ENCODE measurements at places on chromosomes 13 and 19. TPM values are rescaled to one million over a fixed set of nuclear protein-coding genes. Genes with fewer than 3 reads are reported as not detected.
A peak's percentile ranks its signal among the peaks of the same experiment; 100 is the strongest.

DNA sequence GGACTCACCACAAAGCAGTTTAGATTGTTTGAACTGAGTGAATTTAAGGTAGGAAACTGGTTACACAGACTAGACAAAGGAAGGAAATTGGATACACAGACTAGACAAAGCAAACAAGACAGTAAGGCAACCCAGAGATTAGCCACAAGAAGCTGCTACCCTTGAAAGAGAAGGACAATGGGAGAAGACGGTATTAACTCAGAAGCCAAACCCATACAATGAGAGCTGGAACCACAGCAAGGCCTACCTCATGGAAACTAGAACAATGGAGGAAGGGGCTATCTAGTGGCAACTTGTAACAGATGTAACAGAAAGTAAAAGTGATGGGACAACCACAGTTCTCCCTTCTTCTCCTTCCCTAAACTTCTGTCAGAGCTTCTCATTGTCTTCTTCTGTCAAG is 410.9 kb upstream of the SPRY2 start:
- no peaks in the 10 kb centered on the region for H3K27me3 ChIP-seq
- no peak overlapping the region for H3K27ac ChIP-seq
- no peak for DNase-seq
- H3K4me3 ChIP-seq: no peak overlapping the region

DNA sequence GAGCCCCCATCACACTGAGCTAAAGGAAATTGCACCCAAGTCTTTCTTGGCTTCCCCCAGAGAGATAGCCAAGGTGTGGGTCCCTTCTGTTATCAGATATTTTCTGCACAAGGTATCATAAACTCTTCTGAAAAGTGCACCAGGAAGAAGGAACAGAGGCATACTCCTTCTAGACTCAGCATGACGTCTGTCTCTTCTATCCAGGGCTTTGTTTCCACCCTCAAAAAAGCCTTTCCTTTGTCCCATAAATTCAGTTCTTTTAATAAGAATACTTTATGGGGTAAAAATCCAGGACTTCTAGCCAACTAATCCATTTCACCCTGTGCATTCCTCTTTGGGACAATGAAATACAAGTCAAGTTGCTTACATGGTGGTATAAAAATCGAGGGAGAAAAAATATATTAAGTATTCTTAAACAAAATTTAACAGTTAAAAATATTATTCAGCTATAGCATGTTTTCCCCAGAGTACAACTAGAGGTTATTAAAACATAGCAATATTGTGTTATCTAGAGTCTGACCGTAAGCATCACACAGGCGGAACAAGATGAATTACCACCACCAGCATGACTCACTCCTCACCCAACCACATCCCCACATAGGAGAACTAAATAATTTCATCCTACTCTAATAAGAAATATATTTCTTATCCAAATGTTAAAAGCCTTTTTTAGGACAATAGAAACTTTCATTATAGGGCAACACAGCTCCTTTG is 79.9 kb upstream of the GPC6 start:
- H3K27ac ChIP-seq: no peak overlapping the region
- no peaks in the 10 kb centered on the region for H3K36me3 ChIP-seq
- no peaks in the 10 kb centered on the region for H3K4me1 ChIP-seq

- H3K4me3 ChIP-seq: peak overlapping the region; percentile 5
- H3K4me1 ChIP-seq: peaks cover 56% of the 10 kb centered on the region
- peaks cover 1% of the 10 kb centered on the region for H3K36me3 ChIP-seq
Observed at GRCh38 chr13:23321535-23322241, 111.8 kb downstream of the SACS start.

DNA sequence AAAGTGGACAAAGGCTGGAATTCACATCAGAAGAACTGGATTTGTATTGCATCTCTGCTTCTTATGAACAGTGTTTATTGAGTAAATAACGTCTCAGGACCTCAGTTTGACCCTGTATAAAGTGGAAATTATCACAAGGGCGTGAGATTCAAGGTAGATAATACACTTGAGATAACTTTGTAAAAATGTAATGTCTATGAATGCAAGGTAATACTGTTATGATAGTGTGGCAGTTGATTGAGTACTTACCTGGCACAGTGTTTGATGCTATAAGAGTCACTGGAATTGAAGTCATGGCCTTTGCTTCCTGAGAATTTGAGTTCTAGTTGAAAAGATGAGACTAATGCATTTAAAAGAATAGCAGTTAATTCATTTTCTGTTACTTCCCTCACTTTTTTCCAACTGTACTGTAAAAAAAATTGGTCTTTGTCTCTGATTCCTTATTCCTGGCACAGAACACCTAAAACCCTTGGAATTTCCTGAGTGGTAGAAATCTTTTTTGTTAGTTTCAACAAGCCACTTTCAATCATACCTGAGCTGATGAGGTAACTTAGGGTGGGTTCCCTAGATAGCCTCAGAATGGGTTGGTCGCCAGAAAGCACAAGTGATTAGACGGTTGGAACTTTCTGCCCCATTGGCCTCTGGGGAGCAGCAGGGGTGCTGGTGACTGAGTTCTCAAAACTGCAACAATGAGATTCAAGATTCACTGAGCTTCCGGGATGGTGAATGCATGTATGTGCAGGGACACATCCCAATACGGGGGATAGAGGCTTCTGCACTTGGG is 6.4 kb upstream of the XPO4 start:
- H3K4me3 ChIP-seq: no peak overlapping the region
- no peaks in the 10 kb centered on the region for H3K36me3 ChIP-seq

GRCh38 chr19:48540110-48540509 is 11.9 kb upstream of the SULT2B1 start:
- H3K27me3 ChIP-seq: no peaks in the 10 kb centered on the region
- no peak overlapping the region for H3K27ac ChIP-seq
- no peaks in the 10 kb centered on the region for H3K36me3 ChIP-seq
- DNase-seq: no peak
- no peaks in the 10 kb centered on the region for H3K4me1 ChIP-seq

DNA sequence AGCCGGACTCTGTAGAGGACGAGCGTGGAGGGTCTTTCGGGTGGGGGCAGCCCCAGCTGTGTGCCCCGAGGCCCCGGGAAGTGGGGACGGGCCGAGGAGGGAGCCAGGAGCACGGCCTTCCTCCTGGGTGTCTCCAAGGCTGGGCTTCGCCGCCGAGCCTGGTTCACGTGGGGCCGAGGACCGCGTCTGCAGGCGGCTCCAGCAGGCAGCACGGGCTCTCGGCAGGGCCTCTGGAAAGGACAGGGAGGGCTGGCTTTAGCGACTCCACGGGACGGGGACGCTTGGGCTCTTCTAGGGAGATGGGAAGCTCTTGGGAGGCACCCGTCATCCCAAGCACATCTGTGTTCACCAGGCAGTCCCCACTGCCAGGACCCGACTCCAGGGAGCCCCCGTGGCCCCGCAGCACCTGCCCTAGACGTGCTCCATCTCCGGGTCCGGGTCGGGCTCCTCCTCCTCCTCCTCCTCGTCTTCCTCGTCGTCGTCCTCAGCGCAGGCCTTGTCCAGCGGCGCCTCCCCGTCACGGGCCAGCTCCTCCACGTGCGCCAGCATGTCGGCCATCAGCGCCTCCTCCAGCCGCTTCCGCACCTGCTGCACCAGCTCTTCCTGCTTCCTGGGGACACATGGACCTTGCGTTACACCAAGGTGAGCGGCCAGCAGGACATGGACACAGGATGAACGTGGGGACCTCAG is 9.9 kb upstream of the MEX3D start:
- no peaks in the 10 kb centered on the region for H3K4me1 ChIP-seq
- no peaks in the 10 kb centered on the region for H3K27me3 ChIP-seq
- H3K4me3 ChIP-seq: no peak overlapping the region

GRCh38 chr13:23105051-23105450 is 75.7 kb upstream of the SGCG start:
- no peak overlapping the region for H3K27ac ChIP-seq
- no peak for DNase-seq
- H3K36me3 ChIP-seq: no peaks in the 10 kb centered on the region
- no peaks in the 10 kb centered on the region for H3K4me1 ChIP-seq
- H3K27me3 ChIP-seq: no peaks in the 10 kb centered on the region

- no peaks in the 10 kb centered on the region for H3K36me3 ChIP-seq
- H3K27ac ChIP-seq: no peak overlapping the region
- no peaks in the 10 kb centered on the region for H3K27me3 ChIP-seq
- no peaks in the 10 kb centered on the region for H3K4me1 ChIP-seq
Observed at GRCh38 chr13:88802886-88803285, 1131.7 kb downstream of the SLITRK5 start.

GRCh38 chr19:13796301-13797057 is 1.2 kb downstream of the ZSWIM4 start:
- H3K27ac ChIP-seq: peak overlapping the region; percentile 88
- peaks cover 6% of the 10 kb centered on the region for H3K36me3 ChIP-seq
- H3K4me3 ChIP-seq: peak overlapping the region; percentile 88
- no peaks in the 10 kb centered on the region for H3K27me3 ChIP-seq

DNA sequence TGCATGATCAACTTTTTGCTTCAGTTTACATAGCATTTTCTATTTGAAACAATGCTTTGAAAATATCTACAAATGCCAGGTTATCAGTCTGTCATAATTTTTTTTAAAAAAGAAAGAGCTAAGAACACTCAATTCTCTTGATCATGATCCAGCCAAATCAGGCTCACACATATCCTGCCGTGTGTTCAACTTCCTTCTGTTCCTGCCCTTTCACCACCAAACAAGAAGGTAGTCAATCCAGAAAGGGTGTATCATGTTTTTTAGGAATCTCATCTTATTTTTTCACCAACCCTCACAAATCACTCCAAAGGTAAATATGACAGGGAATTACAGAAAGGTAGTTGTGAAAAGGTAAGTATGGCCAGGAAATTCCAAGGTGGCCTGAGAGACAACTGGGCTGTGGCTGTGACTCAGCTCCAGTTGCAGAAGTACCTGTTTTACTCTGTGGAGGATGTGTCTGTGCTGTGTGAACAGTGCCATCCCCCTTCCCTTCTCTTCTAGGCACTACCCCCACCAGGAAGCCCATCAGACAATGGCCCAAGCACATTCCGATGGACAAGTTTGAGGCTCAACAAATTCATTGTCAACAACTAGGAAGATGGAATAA is 138.8 kb upstream of the GJB6 start:
- DNase-seq: no peak
- H3K36me3 ChIP-seq: no peaks in the 10 kb centered on the region
- no peaks in the 10 kb centered on the region for H3K4me1 ChIP-seq

GRCh38 chr13:38899571-38899970 is 91.1 kb downstream of the STOML3 start:
- peaks cover 2% of the 10 kb centered on the region for H3K27me3 ChIP-seq
- no peak overlapping the region for H3K4me3 ChIP-seq
- H3K36me3 ChIP-seq: no peaks in the 10 kb centered on the region

- no peak overlapping the region for H3K27ac ChIP-seq
- peaks cover 11% of the 10 kb centered on the region for H3K4me1 ChIP-seq
- H3K27me3 ChIP-seq: peaks cover 7% of the 10 kb centered on the region
- no peaks in the 10 kb centered on the region for H3K36me3 ChIP-seq
- no peak overlapping the region for H3K4me3 ChIP-seq
Observed at GRCh38 chr13:39918620-39919236, 263.3 kb downstream of the COG6 start.

- no peak overlapping the region for H3K4me3 ChIP-seq
- H3K4me1 ChIP-seq: no peaks in the 10 kb centered on the region
- peaks cover 27% of the 10 kb centered on the region for H3K36me3 ChIP-seq
- H3K27me3 ChIP-seq: no peaks in the 10 kb centered on the region
- no peak overlapping the region for H3K27ac ChIP-seq
Observed at GRCh38 chr19:40322271-40322610, 26.0 kb downstream of the C19orf47 start.

DNA sequence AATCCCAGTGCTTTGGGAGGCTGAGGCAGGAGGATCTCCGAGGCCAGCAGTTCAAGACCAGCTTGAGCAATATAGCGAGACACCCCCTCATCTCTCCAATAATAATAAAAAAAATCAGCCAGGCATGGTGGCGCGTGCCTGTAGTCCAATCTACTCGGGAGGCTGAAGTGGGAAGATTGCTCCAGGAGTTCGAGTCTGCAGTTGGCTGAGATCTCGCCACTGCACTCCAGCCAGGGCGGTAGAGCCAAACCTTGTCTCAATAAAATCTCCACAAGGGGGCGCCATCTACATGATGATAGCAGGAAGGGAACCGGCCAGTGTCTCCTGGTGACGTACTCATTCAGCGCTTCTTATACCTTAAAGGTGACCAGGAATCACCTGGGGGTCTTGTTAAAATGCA is 13.6 kb upstream of the C5AR1 start:
- H3K4me3 ChIP-seq: no peak overlapping the region
- H3K27me3 ChIP-seq: no peaks in the 10 kb centered on the region
- H3K36me3 ChIP-seq: no peaks in the 10 kb centered on the region
- H3K4me1 ChIP-seq: peaks cover 5% of the 10 kb centered on the region
- H3K27ac ChIP-seq: no peak overlapping the region

DNA sequence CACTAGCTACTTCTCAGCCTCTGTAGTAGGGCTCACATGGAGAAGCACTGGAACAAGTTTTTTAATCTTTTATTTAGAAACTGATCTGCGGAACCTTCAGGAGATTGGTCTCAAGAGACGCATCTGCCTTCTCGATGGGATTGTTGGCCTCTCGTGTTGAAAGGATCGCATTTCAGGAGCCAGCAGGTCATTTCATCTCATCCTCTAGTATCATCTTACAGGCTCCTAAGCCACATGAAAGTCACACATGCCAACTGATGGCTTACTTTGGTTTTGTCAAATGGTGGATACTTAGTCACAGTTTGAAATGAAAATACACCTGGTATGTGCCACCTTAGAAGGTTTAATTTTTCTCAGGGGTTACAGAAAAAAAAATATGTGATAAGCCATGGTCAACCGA is 1703.6 kb downstream of the EFNB2 start:
- no peaks in the 10 kb centered on the region for H3K36me3 ChIP-seq
- H3K27me3 ChIP-seq: no peaks in the 10 kb centered on the region
- H3K4me3 ChIP-seq: no peak overlapping the region
- no peak overlapping the region for H3K27ac ChIP-seq
- H3K4me1 ChIP-seq: no peaks in the 10 kb centered on the region
- DNase-seq: no peak

The LILRA2 gene
- not detected for total RNA-seq

The GRWD1 gene
- 100 TPM for total RNA-seq

The CGB5 gene
- total RNA-seq: not detected

The GAPDHS gene
- not detected for total RNA-seq

The PABPC3 gene
- total RNA-seq: 0.34 TPM
